Non-pigmented ciliary epithelial cell (primary cell): ENCODE measurements at places on chromosomes 11 and 22.

- DNase-seq = no peak
Measured at GRCh38 chr11:125020342-125020741, 42.8 kb upstream of the SLC37A2 start.

GRCh38 chr11:106389101-106389500 is 311.6 kb downstream of the AASDHPPT start:
- DNase-seq = no peak

- no peak for DNase-seq
Measured at GRCh38 chr11:83073258-83073657, 1.6 kb upstream of the RAB30 start.

DNA sequence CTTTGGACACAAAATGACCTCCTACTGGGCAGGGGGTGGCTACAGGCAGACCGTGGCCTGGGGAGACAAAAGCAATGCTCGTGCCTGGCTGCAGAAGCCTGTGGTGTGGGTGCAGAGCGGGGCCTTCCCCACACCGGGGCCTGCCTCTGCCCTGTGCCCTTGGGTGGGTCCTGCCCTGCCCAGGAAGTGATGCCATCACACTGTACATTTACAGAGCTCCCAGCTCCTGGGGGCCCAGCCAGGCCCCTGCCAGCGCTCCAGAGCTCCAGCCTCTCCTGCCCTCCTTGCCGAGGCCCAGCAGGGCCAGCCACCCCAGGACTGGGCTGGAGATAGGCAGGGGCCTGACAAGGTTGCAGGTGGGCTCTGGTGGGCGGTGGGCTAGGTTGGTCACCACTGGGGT is 40.1 kb downstream of the MUC5B start:
- no peak for DNase-seq

DNA sequence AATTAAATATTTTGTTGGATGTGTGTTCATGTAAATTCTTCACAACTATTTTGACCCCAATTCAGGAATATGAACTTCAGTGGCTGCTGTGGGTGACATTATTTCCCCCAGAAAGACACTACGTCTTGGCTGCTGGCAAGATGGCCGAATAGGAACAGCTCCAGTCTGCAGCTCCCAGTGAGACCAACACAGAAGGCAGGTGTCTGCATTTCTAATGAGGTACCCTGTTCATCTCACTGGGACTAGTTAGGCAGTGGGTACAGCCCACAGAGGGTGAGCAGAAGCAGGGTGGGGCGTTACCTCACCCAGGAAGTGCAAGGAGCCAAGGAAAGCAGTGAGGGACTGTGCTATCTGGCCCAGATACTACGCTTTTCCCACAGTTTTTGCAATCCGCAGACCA is 65.3 kb downstream of the ZBTB44 start:
- no peak for DNase-seq

- DNase-seq = no peak
Measured at GRCh38 chr22:24053481-24054226, 42.5 kb downstream of the CABIN1 start.

- no peak for DNase-seq
Measured at GRCh38 chr11:97996762-97997161, 1024.0 kb upstream of the CNTN5 start.

- DNase-seq = no peak
Measured at GRCh38 chr11:16239141-16240105, 116.9 kb downstream of the SOX6 start.

DNA sequence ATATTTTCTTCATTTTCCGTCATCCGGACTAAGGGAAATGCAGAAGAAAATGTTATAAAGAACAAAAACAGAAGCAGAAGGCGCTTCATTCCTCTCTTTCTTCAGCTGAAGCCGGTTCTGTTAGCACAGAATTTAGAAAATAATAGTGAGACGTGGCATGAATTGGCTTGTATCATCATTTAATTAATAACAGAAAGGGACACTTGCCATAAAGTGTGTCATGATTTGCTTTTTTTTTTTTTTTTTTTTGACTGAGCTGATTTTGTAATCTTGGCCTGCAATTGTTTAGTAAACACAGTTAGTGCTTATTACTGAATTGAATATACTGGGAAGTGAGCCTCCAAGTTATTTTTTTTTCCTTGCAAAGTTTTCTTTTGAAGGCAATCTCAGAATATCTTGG is at the start of gene MMP27:
Gene MMP27 (minus strand): TSS at position 144 of the 400 bp plus-strand sequence. CDS start 55 bp downstream, at position 89.
- DNase-seq = no peak

- DNase-seq = no peak
Measured at GRCh38 chr11:13868710-13869397, 93.7 kb upstream of the SPON1 start.

GRCh38 chr11:67614730-67615714 is 8.3 kb downstream of the NDUFV1 start:
- DNase-seq = no peak

DNA sequence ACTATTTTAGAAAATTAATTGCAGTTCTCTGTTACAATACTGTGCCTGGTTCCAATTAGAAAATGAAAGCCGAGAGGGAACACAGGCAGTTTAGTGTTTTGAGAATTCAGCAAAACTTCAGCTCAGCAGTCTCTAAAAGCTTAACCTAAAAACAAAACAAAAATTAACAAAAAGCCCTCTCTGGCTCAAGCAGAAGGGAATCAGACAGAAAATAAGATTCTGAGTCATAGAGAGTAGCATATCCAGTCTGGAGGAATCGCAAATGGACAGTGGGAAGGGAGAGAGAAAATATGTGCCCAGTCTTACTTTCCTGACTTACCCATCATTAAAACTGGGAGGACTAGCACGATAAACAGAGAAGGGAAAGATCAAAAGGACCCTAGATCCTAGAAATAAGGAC is 38.1 kb upstream of the CHRM4 start:
- no peak for DNase-seq

GRCh38 chr22:24407278-24407665 is 20.1 kb upstream of the ADORA2A start:
- DNase-seq = no peak

DNA sequence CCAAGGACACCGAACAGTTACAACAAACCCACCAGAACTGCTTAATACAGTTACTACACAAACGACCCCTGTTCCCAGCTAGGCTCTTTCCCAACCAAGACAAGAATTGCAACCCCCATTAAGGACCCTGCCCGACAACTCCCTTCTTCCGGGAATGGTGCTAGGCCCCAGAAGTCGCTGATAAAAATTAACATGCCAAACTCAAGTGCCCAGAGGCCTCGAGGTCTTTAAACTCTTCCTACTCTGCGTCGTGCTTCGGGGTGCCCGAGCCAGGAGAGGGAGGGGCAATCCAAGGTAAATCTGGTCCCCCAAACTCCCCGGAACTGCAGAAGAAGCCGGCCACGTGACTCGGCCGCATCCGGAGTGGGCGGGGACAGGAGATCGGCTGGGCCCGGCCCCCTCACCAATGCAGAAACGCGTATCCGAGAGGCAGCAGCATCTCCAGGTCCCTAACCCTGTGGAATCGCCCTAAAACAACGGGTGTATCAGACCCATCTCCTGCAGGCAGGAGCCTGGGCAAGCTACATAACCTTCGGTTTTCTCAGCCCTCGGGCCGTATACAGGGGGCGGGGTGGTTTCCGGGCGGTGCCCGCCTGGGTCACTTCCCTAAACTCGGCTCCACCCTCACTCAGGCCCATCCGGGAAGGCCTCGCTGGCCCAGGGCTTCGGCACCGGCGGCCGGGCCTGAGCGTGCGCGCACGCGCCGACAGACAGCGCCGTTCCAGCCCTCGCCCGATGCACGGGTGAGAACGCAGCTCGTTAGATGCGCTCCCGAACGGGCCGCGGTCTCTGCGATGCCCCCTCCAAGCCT is 1.1 kb downstream of the CFL1 start:
- DNase-seq = no peak

DNA sequence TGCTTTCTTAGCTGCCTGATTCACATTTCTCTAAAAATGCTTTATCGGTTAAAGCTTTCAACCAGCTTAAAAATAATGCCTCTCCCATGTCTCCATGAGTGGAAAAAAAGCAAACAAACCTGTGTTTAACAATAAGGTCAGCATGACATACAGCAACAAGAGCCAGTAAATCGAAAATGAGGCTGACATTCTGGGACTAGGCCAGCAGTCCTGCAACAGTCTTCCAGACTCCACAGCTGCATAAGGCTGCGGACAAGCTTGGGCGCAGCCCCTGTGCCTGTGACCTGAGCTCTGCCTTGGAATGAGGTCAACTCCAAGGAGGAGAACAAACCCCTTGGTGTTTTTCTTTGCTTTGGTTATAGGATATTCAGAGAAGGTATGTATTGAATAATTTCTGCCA is 95.5 kb downstream of the PGR start:
- DNase-seq = no peak

DNA sequence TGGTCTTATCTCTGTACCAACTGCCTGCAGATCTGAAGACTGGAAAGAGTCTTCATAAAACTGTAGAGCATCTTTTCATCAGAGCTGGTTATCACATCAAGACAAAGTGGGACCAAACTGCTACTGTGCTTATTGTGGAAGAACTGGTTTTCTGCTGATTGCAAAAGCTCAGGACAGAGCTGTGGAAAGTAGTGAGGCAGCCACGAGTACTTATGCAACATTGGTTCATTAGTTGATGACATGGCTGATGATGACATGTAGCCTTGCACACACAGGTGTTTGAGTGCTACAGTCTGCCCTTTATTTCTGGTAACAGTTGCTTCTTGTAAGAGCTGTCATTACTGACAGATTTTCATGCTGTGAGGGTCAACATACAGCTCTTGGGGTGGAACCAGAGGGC is 185.4 kb upstream of the GUCY1A2 start:
- DNase-seq = no peak

- no peak for DNase-seq
Measured at GRCh38 chr22:42396621-42397331, 35.4 kb downstream of the NFAM1 start.

- DNase-seq = no peak
Measured at GRCh38 chr22:24695561-24696511, 78.7 kb downstream of the PIWIL3 start.

DNA sequence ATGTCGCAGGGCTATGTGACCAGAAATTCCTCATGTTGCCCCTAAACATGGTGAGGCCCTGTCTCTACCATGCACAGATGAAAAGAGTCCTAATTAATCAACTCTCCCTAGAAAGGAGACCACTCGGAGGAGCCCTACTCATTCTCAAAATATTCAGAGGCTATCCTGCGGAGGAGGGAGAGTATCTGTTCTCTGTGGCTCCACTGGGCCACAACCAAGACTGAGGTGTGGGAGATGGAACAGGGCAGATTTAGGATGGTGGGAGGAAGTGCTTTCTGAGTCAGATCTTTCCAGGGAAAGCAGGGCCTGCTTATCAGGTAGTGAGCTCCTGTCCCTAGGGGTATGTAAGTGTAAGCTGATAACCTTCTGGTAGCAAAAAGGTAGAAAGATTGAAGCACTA is 37.0 kb upstream of the PRDM11 start:
- no peak for DNase-seq

DNA sequence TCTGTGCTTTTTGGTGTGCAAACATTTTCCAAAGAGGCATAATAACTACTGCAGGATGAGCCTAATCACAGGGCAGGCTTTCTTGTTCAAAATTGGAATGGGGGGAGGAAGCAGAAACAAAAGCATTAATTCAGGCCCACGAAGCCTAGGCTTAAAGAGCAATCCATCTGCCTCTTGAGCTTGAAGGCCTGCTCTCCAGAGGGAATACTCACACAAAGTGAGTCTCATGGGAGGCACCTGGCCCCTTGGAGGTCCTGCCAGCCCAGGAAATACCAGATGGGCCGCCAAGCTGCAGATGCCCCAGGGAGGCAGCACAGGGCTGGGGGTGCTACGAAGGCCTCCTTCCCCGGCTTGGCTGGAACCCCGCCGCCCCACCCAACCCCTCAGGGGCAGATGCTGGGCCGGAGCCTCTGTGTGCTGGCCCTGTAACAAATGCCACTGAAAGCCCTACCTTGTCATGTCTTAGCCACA is 39.3 kb upstream of the COMT start:
- no peak for DNase-seq

DNA sequence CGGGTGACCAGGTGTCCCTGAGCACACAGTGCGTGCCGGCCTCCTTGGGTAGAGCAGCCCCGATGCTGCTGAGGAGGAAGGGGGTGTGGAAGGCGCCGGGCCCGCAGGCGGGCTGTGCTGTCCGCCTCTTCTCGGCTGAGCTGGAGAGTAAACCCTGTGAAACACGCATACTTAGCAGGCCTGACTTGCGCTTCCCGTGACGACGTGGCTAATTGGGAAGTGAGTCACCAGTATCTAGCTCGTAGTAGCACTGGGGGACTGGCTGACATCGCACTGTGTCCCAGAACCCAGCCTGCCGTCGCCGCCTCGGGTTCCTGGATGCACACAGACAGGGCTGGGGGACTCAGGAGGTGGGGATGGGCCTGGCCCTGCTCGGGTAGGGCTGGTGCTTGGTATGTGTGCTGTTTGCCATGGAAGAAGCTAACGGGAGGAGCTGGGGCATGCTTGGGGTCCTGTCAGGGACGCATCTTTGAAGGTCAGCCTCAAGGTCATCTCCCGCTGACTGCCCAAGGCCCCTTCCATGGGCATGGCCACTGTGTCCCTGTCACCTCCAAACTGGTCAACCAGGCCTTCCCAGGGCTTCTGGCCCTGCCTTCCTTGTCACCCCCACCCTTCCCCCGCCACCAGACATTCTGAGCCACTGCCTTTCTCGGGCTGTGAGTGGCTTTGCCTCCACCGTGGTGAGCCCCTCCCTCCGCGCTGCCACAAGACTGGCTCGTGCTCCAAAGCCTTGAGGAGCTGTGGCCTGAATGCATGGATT is 1327.0 kb downstream of the BRD1 start:
- no peak for DNase-seq

DNA sequence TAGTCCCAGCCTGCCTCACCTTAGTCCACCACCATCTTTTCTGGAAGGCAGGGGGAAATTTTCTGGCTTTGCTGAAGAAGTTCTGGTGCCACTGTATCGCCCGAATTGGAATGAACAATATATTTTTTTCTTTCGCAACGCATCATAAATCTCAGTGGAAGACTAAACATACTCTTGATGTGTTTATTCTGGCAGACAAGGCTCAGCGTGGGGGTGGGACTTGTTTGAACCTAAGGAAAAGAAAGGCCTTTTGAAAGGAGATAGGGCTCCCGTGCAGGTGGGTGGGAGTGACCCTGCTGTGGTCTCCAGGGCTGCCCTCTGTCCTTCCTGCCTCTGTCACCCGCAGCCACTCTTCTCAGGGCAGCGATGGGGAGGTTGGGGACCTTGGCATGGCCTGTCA is 42.5 kb downstream of the CD82 start:
- no peak for DNase-seq

GRCh38 chr11:113885897-113886296 is 10.5 kb upstream of the USP28 start:
- DNase-seq = no peak

DNA sequence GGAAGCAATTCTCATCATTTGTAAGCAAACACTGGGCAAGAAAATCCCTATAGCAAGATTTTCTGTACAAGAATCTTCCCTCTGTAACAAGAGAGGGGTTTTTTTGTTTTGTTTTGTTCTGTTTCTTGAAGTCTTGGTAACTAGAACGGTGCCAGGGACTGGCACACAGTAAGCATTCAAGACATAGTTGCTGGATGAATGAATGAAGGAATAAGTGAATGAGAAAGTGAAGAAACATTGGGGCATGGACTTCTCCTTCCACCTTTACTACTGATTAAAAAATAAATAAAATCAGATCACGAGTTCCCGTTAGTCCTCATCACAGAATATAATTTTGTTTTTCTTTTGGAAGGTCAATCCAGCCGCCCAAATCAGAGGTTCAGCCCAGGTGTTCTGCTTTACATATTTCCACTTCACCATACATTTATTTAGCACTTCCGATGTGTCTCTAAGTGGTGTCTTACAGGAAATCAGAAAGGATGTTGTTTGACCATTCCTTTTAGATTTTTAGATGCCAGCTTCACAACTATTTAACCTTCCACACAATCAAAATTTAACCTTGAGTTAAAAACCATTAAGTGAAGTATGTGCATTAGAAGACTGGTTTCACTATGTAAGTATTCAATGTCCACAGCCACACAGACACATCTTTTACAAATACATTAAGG is 281.2 kb downstream of the CADM1 start:
- DNase-seq = no peak

- no peak for DNase-seq
Measured at GRCh38 chr11:36077886-36078685, 134.2 kb downstream of the LDLRAD3 start.
